ENCODE measurements at places on chromosomes 4 and X.
A peak's percentile ranks its signal among the peaks of the same experiment; 100 is the strongest.

DNA sequence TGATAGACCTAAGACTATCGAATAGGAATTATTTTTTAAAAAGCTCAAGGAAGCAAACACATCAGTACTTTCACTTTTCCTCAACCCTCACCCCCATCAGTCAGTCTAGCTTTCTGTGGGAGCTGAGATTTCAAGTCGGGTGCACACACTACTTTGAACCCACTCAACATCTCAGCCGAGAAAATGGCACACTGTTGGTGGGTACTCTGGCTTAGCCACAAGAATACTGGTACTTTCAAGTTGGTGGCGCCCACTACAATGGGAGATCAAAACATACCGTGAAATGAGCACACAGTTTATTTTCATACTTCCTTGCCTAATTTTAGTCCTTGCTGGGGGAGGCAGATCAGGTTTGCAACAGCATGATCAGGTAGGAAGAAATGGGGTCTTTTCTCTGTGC lies 10.2 kb downstream of the CD40LG start:
- H3K4me1 ChIP-seq: peaks cover 5% of the 10 kb centered on the region
- H3K4me3 ChIP-seq: no peak overlapping the region
- H3K36me3 ChIP-seq: no peaks in the 10 kb centered on the region
- H3K27ac ChIP-seq: no peak overlapping the region

GRCh38 chr4:78168029-78168428 lies 110.9 kb downstream of the FRAS1 start:
- H3K4me3 ChIP-seq: no peak overlapping the region
- H3K4me1 ChIP-seq: peaks cover 20% of the 10 kb centered on the region
- H3K36me3 ChIP-seq: no peaks in the 10 kb centered on the region
- peak overlapping the region; percentile 25 for H3K27ac ChIP-seq

DNA sequence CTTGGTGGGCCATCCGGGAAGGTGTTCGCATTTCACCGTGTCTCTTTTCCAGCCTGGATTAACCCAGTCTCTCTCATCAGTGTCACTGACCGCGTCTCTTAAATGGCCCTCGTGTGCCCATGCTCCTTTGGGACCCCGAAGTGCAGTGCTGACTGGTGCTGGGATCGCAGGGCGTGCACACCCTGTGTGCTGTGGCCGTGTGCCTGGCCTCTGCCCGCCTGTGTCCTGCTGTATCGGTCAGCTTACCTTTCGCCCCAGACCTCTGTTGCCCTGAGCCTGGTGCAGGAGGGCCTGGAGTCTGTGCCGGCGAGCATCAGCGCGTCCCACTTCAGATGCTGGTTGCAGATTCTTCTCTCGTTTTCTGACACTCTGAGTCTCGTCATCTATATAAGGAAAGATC lies 68.3 kb upstream of the HGFAC start:
- H3K36me3 ChIP-seq: no peaks in the 10 kb centered on the region
- H3K27ac ChIP-seq: no peak overlapping the region

GRCh38 chr4:137635601-137636000 lies 103.3 kb upstream of the PCDH18 start:
- H3K4me1 ChIP-seq: peaks cover 12% of the 10 kb centered on the region
- H3K4me3 ChIP-seq: no peak overlapping the region

DNA sequence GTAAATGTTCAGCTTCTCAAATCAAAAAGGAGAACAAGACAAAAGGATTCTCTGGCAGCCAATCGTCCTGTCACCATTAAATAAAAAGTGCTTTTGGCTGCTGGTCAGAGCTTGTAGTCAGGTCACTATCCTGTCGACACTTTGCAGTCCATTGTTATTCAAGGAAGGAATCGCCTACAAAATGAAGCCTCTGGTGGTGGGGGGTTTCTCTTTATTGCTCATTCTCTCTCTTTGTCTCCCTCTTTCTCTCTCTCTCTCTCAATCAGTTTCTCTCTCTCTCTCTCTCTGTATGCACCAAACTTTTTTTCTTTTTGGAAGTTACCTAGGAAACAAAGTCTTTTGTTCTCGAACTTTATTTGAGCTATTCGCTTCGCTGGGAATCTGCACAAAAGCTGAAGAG lies 17.6 kb upstream of the SCML1 start:
- H3K4me1 ChIP-seq: no peaks in the 10 kb centered on the region
- peaks cover 45% of the 10 kb centered on the region for H3K27me3 ChIP-seq
- H3K27ac ChIP-seq: no peak overlapping the region
- peak overlapping the region; percentile 30 for H3K4me3 ChIP-seq
- DNase-seq: peak; percentile 21

- DNase-seq: peak; percentile 87
- H3K4me1 ChIP-seq: peaks cover 24% of the 10 kb centered on the region
- no peaks in the 10 kb centered on the region for H3K27me3 ChIP-seq
- peak overlapping the region; percentile 19 for H3K4me3 ChIP-seq
- peak overlapping the region; percentile 98 for H3K27ac ChIP-seq
- no peaks in the 10 kb centered on the region for H3K36me3 ChIP-seq
These were observed 155.7 kb upstream of the JADE1 start for GRCh38 chr4:128653527-128654444.

GRCh38 chr4:6929812-6930464 lies 20.3 kb downstream of the TBC1D14 start:
- no peaks in the 10 kb centered on the region for H3K27me3 ChIP-seq
- H3K4me3 ChIP-seq: no peak overlapping the region
- no peaks in the 10 kb centered on the region for H3K36me3 ChIP-seq
- peak; percentile 55 for DNase-seq

Data from neural progenitor cell (in vitro differentiated cells).